ENCODE measurements at places on chromosomes 3 and 15.

DNA sequence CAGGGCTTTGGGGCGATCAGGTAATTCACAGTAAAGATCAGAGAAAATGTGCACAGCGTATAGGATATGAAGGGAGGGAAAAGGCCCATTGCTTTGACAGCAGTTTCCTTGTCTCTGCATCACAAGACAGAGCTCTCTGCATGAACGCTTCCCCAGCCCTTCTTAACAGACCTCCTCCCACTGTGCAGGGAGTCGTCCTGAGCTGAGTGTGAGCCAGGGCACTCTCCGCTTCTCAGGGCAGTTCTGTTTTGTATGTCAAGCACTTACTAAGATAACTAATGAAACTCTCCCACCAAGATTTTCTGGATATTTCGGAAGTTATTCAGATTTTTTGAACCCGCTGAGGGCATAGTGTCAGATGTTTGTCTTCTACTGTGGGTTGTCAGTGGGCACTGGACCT is 105.8 kb upstream of the C15orf61 start:
- no peak for DNase-seq

- no peak for DNase-seq
Observed at GRCh38 chr3:55097441-55097840, 169.6 kb upstream of the LRTM1 start.

DNA sequence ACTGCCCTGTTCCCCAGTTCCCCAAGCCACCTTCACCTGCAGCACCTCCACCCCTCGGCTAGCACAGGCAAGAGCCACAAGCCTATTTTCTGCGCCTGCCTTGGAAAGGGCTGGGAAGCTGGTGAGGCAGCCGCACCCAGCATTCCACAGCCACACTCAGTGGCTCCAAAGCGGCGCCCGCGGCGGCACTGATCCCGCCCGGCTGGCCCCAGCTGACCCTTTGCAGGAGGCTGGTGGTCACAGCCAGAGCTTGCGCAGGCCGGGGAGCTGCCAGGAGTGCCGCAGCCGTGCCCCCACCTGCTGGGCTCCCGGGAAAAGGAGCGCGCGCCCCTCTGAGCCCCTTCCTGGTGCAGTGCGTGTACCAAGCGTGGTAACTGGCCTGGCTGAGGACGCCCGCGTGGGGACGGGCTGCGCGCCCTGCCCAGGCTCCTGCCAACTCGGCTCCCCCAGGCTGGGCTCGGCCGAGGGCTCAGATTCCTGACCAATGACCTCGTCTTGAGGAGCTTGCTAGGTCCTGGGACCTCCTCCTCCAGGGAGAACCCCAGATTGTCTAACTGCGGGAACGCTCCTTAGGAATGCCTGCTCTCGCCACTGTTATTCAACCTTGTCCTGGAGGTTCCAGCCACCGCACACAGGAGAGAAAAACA is 13.3 kb downstream of the GRAMD2A start:
- no peak for DNase-seq

GRCh38 chr15:31012455-31012854 is 21.0 kb upstream of the MTMR10 start:
- DNase-seq: no peak

DNA sequence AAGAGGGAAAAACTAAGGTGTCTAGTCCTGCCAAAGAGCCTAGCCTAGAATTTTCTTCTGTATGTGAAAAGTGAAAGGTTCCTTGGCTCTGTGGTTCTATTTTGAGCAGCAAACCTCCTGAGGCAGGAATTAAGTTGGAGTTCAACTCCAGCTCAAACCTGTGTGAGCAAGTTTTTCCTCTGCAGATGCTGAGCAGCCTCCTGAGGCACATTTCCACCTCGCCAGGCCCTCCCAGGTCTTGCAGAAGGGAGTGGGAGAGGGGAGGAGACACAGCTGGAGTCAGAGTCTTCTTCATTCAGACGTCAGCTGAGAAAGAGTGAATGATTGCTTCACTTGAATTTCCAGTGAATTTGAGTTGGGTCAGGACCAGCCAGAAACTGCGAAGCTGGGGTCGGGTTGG is 69.5 kb upstream of the ETV5 start:
- no peak for DNase-seq

DNA sequence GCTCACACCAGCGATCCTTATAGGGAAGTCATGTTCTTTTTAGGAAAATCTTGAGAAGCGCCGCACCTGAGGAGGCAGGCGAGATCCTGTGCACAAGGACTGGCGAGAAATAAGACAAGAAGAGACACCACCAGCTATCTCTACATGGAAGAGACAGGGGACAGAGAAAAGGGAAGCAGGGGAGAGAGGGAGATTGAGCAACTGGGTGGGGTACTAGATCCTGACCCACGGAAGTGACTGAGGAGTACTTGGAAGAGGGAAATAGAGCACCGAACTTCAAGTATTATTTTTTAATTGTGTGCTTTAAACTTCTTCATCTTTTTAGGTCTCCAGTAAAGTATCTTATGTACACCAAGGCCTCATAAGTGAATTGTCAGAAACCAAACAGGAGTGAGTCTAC is 742.0 kb upstream of the LMCD1 start:
- no peak for DNase-seq

GRCh38 chr15:69462030-69462492 is 9.4 kb downstream of the RPLP1 start:
- no peak for DNase-seq

- DNase-seq: no peak
Observed at GRCh38 chr3:117201901-117202774, 492.6 kb downstream of the TUSC7 start.

DNA sequence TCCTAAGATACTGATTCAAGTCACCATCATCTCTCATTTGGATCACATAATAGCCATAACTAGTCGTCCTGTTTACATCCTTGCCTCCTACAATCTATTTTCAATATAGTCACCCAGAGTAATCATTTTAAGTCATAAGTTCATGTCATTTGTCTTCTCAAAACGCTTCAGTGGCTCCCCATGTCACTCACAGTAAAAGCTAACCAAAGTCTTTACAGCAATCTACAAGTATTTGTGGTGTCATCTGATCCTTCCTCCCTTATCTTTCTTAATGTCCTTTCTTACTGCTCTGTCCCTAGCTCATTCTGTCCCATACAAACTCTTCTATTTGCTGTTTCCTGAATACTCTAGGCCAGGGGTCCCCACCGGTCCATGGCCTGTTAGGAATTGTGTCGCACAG is 28.8 kb downstream of the GBE1 start:
- no peak for DNase-seq

DNA sequence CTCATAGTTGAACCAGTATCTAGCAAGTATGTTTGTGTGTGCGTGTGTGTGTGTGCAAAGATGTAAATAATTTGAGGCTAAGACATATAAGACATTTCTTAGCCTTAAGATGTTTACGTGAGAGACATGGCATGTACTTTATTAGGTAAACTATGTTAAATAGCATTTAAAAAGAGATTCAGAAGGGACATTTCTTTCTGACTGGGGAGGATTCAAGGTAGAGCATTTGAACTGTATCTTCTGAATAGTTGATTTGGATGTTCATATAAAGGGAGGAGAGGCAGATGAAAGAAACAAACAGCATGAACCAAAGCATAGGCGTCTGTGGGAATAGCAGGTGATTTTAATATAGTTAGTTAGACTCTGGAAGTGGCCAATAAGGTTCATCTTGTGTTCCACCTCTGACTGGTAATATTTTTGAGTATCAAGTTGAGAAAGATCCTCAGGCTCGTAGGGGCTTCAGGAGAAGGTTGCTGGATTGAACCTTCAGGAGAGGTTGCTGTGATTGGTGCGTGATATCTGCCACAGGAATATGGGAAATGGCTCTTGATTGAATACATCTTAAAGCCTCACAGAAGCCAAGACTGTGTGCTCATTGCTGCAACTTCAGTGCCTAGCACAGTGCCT is 12.6 kb downstream of the NFKBIZ start:
- no peak for DNase-seq

Measured in COLO829 (cell line).